ENCODE measurements at places on chromosomes 3 and 15. TPM values are rescaled to one million over a fixed set of nuclear protein-coding genes. Genes with fewer than 3 reads are reported as not detected.

DNA sequence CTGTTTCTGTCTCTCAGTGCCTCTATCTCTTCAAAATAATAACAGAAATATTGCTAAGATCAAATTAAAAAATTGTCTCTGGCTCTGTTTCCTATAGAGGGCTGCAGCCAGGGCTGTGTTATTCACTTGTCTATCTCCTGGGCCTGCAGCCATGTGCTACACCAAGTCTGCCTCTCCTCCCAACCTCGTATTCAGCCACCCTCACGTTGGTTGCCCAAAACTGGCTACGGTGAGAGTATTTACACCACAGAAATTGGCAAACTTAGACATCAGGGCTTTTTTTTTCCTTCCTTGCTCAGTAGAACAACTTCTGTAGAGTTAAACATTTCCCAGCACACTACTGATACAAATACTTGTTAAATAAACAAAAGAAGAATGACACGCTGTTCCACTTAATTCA is 320.9 kb upstream of the ICE2 start:
- no peak for DNase-seq

- no peak for DNase-seq
Measured at GRCh38 chr15:89067751-89068150, 20.5 kb upstream of the ABHD2 start.

- DNase-seq = no peak
Measured at GRCh38 chr15:58805095-58805494, 34.0 kb downstream of the MINDY2 start.

GRCh38 chr3:72265256-72266015 is 480.5 kb upstream of the PROK2 start:
- no peak for DNase-seq

DNA sequence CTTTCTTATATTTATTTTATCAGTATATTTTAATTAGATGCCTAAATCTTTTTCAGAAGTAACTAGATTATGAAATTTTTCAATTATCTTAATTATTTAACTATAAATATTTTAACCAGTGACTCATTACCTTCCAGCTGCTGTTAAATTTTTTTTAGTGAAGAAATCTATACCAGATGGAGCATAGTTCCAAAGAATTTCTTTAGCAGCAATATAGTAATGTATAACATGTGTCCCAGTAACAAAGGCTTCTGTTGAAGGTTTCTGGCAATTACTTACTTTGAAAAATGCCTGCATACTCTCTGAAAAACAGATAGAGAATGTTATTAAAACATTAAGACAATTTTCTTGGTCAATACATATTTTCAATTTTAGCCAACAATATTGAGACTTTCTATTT is 45.1 kb upstream of the CP start:
- no peak for DNase-seq

GRCh38 chr3:192373586-192373985 is 353.8 kb downstream of the FGF12 start:
- no peak for DNase-seq

- no peak for DNase-seq
Measured at GRCh38 chr3:4740397-4741105, 238.7 kb upstream of the BHLHE40 start.

Gene CASR
- 27.4 TPM for polyA plus RNA-seq

Data from right renal pelvis (tissue), 4 donors.